Right ventricle myocardium inferior (tissue), 1 donor: ENCODE measurements at places on chromosomes 4 and X.
A peak's percentile ranks its signal among the peaks of the same experiment; 100 is the strongest.

GRCh38 chrX:123731987-123732669 is 724 bp downstream of the THOC2 start:
- peak; percentile 66 for DNase-seq

DNA sequence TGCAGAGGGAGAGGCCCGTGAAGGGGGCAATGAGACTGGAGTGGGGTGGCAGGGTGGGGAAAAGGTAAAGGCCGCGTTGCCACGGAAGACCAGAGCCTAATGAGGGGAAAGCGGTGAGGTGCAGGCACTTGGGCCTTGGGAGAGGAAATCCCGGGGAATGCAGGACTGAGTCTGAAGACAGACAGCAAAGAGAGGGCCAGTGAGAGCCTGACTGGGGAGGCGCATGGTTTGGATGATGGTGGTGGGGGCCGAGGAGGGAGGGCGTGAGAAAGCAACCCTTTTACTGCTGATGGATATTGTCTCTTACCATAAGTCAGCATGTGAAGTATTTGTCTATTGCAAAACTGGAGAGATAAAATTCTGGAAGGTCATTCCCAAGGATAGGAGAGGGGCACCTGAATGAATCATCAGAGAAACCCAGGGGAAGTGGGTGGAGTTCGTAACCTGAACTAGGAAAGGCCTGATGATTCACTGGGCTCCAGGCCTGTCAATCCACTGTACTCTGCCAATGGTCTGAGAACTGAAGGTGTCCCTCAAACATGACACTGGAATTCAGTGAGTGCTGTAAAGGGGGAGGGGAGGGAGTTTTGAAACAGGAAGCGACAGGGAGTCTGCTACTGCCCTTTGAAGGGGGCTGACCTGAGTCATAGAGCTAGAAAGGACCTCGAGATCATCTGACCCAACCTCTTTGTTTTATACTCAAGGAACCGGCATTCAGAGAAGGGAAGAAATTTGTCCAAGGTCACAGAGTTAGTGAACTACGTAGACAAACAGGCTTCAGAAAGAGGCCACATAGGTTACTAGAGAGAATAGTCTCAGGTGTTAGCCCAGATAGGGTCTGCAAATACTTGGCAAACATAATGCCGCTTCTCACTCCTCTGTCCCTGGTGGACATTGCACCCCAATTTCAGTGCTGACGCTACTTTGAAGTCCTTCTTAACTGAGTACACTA is 52.2 kb downstream of the NALF2 start:
- DNase-seq = no peak

- DNase-seq = no peak
Observed at GRCh38 chrX:32010212-32010611, 938.4 kb upstream of the FTHL17 start.

DNA sequence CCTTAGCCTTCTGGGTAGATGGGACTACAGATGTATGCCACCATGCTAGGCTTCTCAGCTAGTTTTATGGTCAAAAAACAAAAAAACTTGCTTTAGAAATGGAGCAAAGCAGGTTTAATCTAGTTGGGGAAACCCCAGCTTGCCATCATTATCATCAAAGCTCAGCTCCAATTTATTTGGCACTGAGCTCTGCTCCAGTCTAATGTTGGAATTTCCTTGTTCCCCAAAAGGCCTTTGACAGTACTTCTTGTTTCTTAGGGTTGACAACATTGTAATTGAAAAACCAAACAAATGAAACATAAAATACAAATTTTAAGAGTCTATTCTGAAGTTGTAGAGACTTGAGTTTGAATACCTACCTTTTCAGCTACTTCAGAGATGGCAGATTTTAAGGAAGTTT is 48.0 kb downstream of the MRPL1 start:
- no peak for DNase-seq

GRCh38 chr4:89797117-89797516 is 39.8 kb downstream of the SNCA start:
- DNase-seq = no peak

- DNase-seq = no peak
Observed at GRCh38 chrX:68183612-68184214, 249.6 kb downstream of the OPHN1 start.

- DNase-seq = no peak
Observed at GRCh38 chrX:15719324-15719968, 18.6 kb upstream of the CA5B start.

DNA sequence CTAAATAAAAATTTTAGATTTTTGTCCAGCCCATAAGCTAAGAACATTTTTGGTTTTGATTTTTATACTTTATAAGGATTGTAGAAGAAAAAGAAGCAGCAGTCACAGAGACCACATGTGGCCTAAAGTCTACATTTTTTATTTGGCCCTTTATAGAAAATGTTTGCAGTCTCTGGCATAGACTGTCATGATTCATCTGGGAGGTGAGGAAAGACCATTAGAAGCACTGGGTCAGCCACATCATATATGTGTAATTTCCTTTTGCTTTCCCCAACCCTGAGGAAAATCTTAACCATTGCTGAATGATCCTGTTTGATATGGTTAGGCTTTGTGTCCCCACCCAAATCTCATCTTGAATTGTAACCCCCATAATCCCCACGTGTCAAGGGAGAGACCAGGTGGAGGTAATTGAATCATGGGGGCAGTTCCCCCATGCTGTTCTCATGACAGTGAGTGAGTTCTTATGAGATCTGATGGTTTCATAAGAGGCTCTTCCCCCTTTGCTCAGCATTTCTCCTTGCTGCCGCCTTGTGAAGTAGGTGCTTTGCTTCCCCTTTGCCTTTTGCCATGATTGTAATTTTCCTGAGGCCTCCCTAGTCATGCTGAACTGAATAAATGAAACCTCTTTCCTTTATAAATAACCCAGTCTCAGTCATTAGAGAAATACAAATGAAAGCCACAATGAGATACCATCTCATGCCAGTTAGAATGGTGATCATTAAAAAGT is 12.1 kb upstream of the COPS4 start:
- no peak for DNase-seq

- DNase-seq = no peak
Observed at GRCh38 chr4:76074468-76074867, at the start of gene ART3. Gene ART3 (plus strand): TSS chr4:76074709. CDS start chr4:76075890, 1,181 bp downstream.

- DNase-seq = no peak
Observed at GRCh38 chr4:30295652-30296051, 424.5 kb upstream of the PCDH7 start.

GRCh38 chr4:105107095-105107856 is 39.4 kb upstream of the TET2 start:
- DNase-seq = no peak

DNA sequence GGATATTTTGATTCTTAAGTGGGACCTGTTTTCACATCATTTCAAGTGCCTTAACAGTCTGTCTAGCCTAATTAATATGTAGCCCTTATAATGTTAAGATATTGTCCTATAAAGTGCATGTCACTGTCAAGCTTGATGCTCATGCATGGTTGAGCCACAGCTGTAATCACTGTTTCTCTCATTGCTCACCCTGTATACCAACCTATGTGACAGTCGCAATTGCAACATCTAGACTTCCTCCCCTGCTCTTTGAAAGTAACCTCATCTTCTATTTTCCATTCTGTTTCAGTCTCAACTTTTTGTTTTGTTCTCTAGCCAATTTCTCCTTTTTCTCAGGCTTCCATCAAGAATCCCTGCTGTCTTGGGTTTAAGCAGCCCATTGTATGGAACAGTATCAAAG is 24.4 kb upstream of the MSL3 start:
- no peak for DNase-seq

- no peak for DNase-seq
Observed at GRCh38 chr4:78477276-78477675, 74.3 kb upstream of the ANXA3 start.

DNA sequence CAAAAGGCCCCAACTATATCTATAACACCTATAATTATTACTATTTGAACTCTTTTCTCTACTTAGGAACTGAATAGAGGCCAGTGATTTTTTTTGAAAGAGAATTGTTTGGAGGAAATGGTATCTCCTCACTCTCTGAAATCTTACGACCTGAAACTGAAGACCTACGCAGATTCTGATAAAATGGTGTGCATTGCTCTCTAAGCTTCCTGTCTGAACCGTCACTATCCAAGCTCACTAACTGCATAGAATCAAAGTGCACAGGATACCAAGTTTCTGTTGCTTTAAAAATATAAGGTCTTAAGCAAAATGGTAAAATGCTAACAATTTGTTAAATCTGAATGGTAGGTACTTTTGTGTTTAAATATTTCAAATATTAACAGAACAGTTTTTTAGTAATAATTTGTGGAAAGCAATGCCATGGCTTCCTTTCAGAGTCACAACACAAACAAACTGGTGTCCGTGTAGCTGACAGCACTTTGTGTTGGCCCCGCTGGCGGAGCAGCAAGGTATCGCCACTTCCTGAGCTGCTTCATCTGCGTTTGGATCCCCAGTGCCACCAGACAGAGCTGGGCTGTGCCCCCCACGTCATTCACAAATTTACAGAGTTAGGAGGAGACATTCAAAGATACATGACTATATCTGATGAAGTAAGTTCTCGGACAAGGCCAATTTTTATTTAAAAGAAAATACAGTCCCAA is 313.9 kb downstream of the FBXW7 start:
- no peak for DNase-seq

- DNase-seq = no peak
Observed at GRCh38 chr4:52573551-52573950, 85.5 kb downstream of the USP46 start.

DNA sequence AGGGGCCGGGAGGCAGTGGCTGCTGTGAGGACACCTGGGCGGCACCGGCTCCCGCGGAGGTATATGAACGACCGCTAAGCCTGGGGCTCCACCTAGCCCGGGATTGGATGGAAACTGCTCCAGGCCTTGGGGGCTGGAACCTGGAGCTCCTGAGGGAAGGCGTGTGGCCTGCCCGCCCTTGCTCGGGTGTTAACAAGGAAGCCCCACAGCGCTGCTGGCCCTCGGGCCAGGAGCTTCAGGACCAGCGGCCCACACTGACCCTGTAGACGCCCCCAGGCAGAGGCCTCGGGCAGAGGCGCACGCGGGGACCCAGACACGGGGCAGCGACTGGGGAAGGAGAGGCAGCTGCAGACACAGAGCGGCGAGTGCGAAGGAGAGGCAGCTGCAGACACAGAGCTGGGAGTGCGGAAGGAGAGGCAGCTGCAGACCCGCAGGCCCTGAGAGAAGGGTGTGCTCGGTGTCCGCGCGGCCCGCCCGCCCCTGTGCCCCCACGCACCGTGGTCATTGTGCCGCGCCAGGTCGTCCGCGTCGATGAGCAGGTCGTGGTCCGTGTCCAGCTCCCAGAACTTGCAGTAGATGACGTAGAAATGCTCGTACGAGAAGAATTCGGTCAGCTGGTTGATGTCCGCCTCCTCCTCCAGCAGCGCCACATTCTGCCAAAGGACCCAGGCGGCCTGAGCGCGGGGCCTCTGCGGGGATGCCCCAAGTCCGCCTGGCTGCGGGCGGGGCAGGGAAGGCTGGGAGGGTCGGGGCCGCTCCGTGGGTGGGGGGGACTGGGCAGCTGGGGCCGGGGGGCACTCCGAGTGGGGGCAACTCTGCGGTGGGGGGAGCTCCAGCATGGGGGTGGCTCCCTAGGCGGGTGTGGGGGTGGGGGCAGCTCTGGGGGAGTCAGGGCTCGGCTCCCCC is 26.7 kb upstream of the GTPBP6 start:
- DNase-seq = peak; percentile 37

GRCh38 chr4:180688480-180688879 is 1554.7 kb upstream of the TENM3 start:
- no peak for DNase-seq

GRCh38 chr4:68348577-68348976 is 1.3 kb downstream of the YTHDC1 start:
- DNase-seq = no peak

DNA sequence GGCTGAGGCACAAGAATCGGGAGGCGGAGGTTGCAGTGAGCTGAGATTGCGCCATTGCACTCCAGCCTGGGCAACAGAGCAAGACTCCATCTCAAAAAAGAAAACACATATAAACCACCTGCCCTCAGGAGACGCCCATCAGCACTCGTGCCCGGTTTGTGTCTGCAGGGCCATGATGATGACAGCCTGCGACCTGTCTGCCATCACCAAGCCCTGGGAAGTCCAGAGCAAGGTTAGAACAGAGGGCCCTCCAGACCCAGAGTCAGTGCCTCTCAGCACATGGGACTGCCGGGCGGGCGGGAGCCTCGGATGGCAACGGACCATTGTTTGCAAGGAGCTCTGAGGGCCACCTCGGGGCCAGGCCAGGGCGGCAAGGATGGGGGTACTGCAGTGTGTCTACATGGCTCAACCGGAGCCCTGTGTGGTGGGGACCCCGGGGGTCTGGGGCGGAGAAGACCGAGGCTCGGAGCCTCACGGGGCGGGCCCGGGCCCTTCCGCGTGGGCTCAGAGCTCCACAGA is 9.3 kb downstream of the ATP5ME start:
- peak; percentile 37 for DNase-seq

- DNase-seq = no peak
Observed at GRCh38 chr4:99117876-99118693, 26.0 kb downstream of the ADH4 start.

DNA sequence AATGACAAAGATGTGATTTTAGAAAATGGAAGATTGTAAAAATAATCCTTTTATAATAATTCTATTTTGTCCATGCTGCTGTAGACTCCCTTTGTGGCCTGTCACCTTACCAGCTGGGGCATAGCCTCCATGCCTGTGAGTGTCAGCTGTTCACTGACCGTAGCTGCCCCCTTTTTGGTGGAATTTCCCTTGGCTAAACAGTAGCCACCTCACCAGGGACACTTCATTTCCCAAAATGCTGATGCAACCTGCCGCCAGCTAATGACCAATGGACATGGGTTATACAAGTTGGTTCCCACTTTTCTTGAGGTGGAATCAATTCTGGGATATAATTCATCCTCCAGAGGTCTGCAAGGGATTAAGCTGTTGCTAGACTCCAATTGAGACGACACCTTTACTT is 368.4 kb downstream of the PRDM5 start:
- DNase-seq = no peak
